ENCODE measurements at places on chromosomes 11 and 22. TPM values are rescaled to one million over a fixed set of nuclear protein-coding genes. Genes with fewer than 3 reads are reported as not detected.
A peak's percentile ranks its signal among the peaks of the same experiment; 100 is the strongest.

Gene TRPC6
- 5.1 TPM for total RNA-seq

Gene SCN4B
- 0.20 TPM for total RNA-seq

Gene BAD
- total RNA-seq, result 48.2 TPM

Gene UPB1
- total RNA-seq, result not detected

Gene GRM5
- total RNA-seq, result 0.07 TPM

Gene RSF1
- total RNA-seq, result 71.0 TPM

Gene OR8U1
- total RNA-seq, result not detected

DNA sequence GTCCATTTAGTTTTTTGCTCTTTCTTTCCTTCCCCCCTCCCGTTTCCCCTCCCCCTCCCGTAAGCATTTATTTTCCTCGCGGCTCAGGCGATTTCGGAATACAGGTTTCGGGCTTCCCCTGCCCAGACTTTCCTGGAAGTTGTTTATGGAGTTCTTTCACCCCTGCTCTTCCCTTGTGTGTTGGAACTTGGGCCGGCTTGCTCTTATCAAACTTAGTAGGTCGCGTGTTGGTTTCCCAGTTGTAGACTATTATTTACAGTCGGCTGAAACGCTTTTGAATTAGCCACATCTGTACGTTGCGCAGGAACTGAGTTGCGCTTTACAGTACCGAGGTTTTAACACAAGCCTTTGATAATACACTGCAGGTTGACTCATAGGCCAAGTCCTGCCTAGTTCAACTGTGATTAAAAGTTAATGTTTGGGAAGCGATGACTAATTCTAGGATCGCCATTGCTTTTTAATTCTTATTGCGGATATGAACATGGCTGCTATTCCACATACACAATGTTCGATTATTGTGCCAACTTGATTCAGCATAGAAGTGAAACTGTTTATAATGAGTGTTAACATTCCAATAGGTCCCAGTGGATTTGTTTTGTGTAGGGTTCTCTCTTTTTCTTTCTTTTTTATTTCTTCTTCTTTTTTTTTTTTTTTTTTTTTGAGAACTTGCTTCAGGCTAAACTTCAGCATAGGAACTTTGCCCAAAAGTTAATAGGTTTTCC, 1.7 kb downstream of the YAP1 start:
- no peaks in the 10 kb centered on the region for H3K27me3 ChIP-seq
- H3K4me1 ChIP-seq, result peaks cover 20% of the 10 kb centered on the region
- H3K27ac ChIP-seq, result peak overlapping the region; percentile 97
- DNase-seq, result no peak
- H3K36me3 ChIP-seq, result peaks cover 18% of the 10 kb centered on the region

GRCh38 chr11:27116684-27117083, 76.1 kb downstream of the BBOX1 start:
- DNase-seq, result no peak
- H3K36me3 ChIP-seq, result no peaks in the 10 kb centered on the region
- H3K4me1 ChIP-seq, result no peaks in the 10 kb centered on the region
- no peak overlapping the region for H3K27ac ChIP-seq

- DNase-seq, result no peak
- H3K27me3 ChIP-seq, result no peaks in the 10 kb centered on the region
Measured at GRCh38 chr11:93392867-93393266, 62.3 kb downstream of the DEUP1 start.

- peak overlapping the region; percentile 37 for H3K4me3 ChIP-seq
- H3K27me3 ChIP-seq, result peaks cover 60% of the 10 kb centered on the region
- no peaks in the 10 kb centered on the region for H3K4me1 ChIP-seq
- no peaks in the 10 kb centered on the region for H3K36me3 ChIP-seq
- DNase-seq, result peak; percentile 88
Measured at GRCh38 chr22:29071261-29072045, 1.4 kb upstream of the KREMEN1 start.

- H3K36me3 ChIP-seq, result no peaks in the 10 kb centered on the region
- no peaks in the 10 kb centered on the region for H3K4me1 ChIP-seq
- H3K27ac ChIP-seq, result no peak overlapping the region
- no peak for DNase-seq
- H3K4me3 ChIP-seq, result no peak overlapping the region
Measured at GRCh38 chr22:24816806-24817205, 10.8 kb downstream of the SGSM1 start.

DNA sequence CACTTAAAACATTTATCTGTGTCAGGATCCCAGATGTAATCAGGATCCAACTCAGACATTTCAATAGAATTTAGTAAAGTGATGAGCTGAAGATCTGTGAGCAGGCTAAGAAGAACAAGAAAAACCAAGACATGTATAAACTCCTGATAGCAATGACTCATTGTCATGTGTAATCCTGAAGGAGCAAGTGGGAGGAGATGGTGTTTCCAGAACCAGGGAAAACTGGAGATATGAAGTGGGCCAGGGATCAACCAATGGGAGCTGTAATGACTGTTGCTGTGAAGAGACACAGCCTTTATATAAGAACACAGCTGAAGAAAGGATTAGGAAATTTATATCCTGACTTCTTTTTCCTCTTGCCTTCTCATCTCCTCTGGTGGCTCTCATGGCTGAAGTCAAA, 682.5 kb upstream of the ARHGAP42 start:
- no peaks in the 10 kb centered on the region for H3K36me3 ChIP-seq
- no peak overlapping the region for H3K27ac ChIP-seq
- H3K27me3 ChIP-seq, result no peaks in the 10 kb centered on the region

GRCh38 chr11:92866679-92867282, 102.7 kb upstream of the MTNR1B start:
- no peaks in the 10 kb centered on the region for H3K4me1 ChIP-seq
- H3K27ac ChIP-seq, result no peak overlapping the region
- no peak overlapping the region for H3K4me3 ChIP-seq
- peak; percentile 34 for DNase-seq
- no peaks in the 10 kb centered on the region for H3K36me3 ChIP-seq

- H3K36me3 ChIP-seq, result no peaks in the 10 kb centered on the region
- H3K27ac ChIP-seq, result no peak overlapping the region
- no peaks in the 10 kb centered on the region for H3K4me1 ChIP-seq
- H3K4me3 ChIP-seq, result no peak overlapping the region
Measured at GRCh38 chr22:39301926-39302325, 17.5 kb downstream of the RPL3 start.

DNA sequence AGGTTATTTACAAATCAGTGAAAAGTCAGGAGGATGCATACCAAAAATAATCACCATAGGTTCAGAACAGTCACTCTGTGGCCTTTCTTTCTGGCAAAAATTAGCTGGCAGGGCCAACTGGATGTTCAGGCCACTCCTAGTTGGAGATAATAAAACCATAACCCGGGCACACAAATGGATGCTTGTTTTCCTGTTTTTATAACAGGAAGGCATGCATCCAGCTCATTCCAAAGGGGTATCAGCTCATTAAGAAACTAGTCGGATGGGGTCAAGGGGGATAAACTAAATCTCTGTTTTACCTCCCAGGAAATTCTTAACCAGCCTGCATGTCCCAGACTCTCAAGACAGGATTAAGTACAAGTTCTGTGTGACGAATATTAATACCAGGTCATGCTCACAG, 81.0 kb downstream of the FBXO7 start:
- H3K4me3 ChIP-seq, result no peak overlapping the region
- H3K27me3 ChIP-seq, result no peaks in the 10 kb centered on the region
- H3K36me3 ChIP-seq, result no peaks in the 10 kb centered on the region
- no peak overlapping the region for H3K27ac ChIP-seq

- H3K4me3 ChIP-seq, result no peak overlapping the region
- peak overlapping the region; percentile 81 for H3K27ac ChIP-seq
- DNase-seq, result peak; percentile 88
- no peaks in the 10 kb centered on the region for H3K36me3 ChIP-seq
- H3K27me3 ChIP-seq, result peaks cover 15% of the 10 kb centered on the region
Measured at GRCh38 chr22:27310966-27311697, 490.4 kb downstream of the MN1 start.

DNA sequence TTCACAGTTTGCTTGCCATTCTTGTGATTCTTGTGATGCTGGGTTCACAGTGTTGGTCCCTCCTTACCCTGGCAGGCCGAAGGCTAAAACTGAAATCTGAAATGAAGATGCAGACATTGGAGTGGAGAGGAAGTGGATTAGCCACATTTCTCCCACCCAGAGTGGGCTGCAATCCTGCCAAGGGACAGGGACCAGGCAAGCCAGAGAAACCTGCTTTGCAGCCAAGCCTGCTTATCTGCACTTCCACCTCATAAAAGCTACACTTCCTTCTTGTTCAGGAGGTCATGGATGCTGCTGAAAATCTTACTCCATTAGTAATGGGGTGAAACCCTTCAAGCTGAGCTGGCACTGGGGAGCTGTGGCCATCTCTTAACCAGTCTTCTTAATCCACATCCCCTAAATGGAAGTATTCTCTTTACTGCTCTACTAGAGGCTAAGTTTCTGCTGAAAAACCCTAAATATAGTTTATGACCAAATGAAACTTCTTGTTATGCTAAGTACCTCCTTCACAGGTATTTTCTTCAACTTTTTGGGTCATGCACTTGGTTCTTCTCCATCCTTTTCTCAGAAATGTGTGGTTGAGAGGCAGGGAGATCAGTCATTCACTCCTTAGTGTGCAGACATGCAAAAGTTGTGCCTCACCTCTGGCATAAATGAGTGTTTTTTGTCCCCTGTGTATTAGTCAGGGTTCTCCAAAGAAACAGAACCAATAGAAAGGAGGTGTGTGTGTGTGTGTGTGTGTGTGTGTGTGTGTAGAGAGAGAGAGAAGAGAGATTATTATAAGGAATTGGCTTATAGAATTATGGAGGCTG, 133.9 kb upstream of the BMAL1 start:
- H3K27me3 ChIP-seq, result peaks cover 22% of the 10 kb centered on the region
- DNase-seq, result no peak
- no peak overlapping the region for H3K4me3 ChIP-seq
- peaks cover 8% of the 10 kb centered on the region for H3K4me1 ChIP-seq
- H3K36me3 ChIP-seq, result no peaks in the 10 kb centered on the region

DNA sequence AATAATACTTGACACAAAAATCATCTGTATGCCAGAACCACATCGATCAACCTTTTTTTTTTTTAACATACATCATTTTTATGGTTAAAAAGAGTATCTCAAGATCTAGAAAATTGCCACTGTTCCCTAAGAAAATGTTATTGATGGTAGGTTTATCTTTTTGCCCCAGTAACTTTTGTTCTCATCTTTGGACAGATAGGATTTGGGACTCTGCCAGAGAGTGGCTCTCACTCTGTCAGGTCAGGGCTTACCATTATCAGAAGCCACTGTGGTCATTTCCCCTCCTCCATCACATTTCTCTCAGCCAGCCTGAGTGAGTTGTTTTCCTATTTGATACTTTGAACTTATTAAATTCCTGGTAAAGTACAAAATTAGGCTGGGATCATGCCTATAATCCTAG, 47.9 kb upstream of the YWHAH start:
- H3K27ac ChIP-seq, result no peak overlapping the region
- no peaks in the 10 kb centered on the region for H3K27me3 ChIP-seq
- DNase-seq, result no peak
- no peak overlapping the region for H3K4me3 ChIP-seq
- peaks cover 7% of the 10 kb centered on the region for H3K36me3 ChIP-seq

GRCh38 chr11:46755962-46756361, 36.9 kb downstream of the F2 start:
- no peaks in the 10 kb centered on the region for H3K27me3 ChIP-seq
- no peaks in the 10 kb centered on the region for H3K4me1 ChIP-seq
- no peak for DNase-seq
- no peak overlapping the region for H3K4me3 ChIP-seq

DNA sequence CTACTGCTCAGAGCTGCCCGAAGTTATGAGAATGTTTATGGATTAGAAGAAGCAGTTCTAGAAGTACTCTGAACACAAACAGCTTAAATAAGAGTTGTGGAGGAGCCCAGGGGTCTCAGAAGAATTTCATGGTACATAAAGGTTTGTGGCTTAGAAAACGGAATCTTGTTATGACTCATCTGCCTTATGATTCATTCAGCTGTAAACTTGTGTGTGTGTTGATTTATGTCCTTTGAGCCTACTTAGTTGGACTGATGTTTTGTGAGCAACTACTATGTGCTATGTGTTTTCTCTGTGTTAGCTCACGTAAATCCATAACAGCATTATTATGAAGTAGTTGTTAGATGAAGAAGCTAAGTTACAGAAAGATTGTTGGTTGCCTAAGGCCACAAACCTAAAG, 203.7 kb downstream of the PGR start:
- H3K4me1 ChIP-seq, result peaks cover 2% of the 10 kb centered on the region
- no peak overlapping the region for H3K27ac ChIP-seq
- H3K4me3 ChIP-seq, result no peak overlapping the region
- H3K36me3 ChIP-seq, result peaks cover 27% of the 10 kb centered on the region
- H3K27me3 ChIP-seq, result no peaks in the 10 kb centered on the region

DNA sequence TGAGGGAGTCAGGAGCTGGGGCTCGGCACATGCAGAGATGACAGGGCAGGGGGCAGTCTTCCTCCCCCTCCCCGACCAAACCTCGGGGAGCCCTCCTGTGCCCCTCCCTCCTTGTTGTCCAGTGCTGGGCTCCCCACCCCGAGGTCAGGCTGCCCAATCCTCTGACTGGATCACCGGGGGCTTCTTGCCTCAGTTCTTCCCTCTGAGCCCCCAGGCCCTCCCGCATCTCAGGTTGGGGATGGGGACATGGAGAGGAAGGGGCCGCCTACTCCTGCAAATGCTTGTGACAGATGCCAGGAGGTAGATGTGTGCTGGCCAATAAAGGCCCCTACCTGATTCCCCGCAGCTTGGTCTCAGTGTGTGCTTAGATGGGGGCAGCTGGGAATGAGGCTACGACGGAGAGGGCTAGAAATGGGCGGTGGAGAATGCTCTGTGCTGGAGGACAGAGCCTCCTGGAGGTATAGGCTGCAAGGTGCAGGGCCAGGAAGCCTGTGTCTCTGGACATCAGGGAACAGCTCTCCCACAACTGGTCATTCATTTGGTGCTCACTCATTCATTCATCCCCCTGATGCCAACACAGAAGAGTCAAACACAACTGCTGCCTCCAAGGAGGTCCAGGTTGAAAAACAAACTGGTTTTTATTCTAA, 8.4 kb downstream of the RHBDD3 start:
- no peaks in the 10 kb centered on the region for H3K4me1 ChIP-seq
- peaks cover 7% of the 10 kb centered on the region for H3K36me3 ChIP-seq
- H3K27ac ChIP-seq, result no peak overlapping the region
- no peaks in the 10 kb centered on the region for H3K27me3 ChIP-seq
- peak; percentile 82 for DNase-seq

GRCh38 chr11:108025387-108026080, 16.8 kb downstream of the CUL5 start:
- DNase-seq, result no peak
- peaks cover 5% of the 10 kb centered on the region for H3K36me3 ChIP-seq
- H3K27me3 ChIP-seq, result no peaks in the 10 kb centered on the region
- H3K4me3 ChIP-seq, result no peak overlapping the region

DNA sequence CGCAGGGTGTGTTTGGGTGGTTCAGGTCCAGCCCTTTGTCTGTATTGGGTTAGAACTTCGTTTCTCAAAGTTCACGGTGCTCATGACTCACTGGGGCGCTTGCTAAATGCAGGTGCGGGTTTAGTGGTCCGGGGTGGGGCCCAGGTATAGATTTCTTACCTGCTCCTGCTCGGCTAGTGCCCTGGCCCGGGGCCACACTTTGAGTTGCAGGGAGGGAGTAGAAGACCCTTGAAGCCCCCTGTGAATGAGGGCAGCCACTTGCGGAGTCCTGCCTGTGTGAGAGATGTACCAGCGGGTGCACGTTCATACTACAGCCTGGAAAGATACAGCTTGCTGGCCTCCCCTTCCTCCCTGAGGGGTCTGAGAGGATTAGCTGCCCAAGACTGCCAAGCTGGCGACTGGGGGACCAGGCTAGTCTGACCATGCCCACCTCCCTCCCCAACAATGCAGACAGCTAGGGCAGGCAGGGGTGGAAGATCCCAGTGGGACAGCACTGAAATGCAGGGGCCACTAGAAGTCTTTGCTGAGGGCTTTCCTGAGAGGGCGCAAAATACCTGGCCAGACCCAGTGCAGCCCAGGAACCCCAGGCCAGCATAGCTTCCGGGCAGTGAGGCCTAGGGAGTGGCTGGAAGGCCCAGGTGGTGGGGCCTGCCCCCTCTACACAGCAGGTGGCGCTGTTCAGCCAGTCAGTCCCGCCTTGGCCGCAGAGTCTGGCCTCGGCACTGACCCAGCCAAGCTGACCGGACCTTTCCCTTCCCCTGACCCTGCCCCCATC, 5.1 kb upstream of the MYRF start:
- H3K36me3 ChIP-seq, result no peaks in the 10 kb centered on the region
- H3K4me3 ChIP-seq, result no peak overlapping the region
- peak; percentile 95 for DNase-seq
